ENCODE measurements at places on chromosomes 3 and 15.
A peak's percentile ranks its signal among the peaks of the same experiment; 100 is the strongest.

DNA sequence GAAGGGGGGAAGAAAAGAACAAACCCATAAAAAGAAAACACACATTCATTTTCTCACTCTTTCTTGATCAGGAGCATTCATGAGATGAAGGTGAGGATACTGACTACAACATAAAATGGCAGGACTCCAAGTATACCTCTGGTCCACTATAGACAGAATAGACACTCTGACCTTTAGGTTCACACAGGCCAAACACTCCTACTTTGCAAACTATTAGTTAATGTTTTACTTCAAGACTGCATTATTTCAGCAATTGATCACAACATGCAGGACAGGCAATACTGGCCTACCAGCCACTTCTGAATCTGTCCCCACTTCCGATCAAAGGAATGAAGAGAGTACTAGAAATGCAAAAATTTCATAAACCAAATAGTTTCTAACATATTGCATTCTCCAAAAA lies 47.0 kb downstream of the LRRFIP2 start:
- no peak for DNase-seq

- DNase-seq: peak; percentile 50
Measured at GRCh38 chr3:9915254-9916141, 1.4 kb upstream of the IL17RC start.

GRCh38 chr15:67407786-67408185 lies 113.1 kb upstream of the C15orf61 start:
- no peak for DNase-seq

- no peak for DNase-seq
Measured at GRCh38 chr15:76393614-76394013, 57.0 kb downstream of the ISL2 start.

DNA sequence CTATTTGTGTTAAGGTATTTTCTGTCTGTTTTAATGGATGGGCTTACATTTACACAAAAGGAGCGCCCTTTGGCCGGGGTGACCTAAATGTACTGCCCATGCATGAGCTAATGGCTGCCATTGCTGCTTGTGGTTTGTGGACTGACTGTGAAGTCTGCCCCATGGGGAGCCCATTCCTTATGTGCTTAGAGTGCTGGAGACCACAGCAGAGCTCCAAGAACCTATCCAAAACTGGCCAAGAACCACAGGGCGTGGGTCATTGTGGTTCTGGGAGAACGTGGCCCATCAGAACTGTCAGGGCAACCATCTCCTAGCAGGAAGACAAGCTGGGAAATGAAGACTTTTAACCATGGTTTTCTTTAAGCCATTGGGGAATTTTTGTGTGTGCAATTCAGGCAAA lies 105.3 kb downstream of the CHDH start:
- no peak for DNase-seq

GRCh38 chr3:193229851-193230420 lies 11.1 kb upstream of the PLAAT1 start:
- no peak for DNase-seq

GRCh38 chr15:98715401-98715800 lies 67.1 kb downstream of the IGF1R start:
- no peak for DNase-seq

- DNase-seq: no peak
Measured at GRCh38 chr3:28186748-28187147, 54.7 kb upstream of the CMC1 start.

DNA sequence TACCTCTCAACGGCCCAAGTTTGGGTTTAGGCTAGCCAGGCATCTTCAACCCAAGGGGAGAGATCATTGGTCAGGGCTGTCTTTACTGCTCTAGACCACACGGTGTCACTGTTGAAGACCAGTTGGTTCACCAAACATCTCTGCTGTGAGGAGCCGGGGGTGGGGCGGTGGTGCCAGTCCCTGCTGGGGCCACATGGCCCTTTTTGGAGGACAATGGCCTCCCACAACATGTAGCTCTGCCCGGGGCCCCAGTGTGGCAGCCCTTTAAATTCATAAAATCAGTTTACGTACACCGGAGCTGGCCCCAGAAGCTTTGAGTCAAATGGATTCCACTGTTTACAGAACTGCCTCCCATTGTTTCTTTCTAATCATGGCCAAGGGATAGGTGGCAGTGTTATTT lies 19.1 kb upstream of the TM4SF18 start:
- peak; percentile 53 for DNase-seq

- no peak for DNase-seq
Measured at GRCh38 chr3:94294806-94295205, 231.9 kb downstream of the NSUN3 start.

DNA sequence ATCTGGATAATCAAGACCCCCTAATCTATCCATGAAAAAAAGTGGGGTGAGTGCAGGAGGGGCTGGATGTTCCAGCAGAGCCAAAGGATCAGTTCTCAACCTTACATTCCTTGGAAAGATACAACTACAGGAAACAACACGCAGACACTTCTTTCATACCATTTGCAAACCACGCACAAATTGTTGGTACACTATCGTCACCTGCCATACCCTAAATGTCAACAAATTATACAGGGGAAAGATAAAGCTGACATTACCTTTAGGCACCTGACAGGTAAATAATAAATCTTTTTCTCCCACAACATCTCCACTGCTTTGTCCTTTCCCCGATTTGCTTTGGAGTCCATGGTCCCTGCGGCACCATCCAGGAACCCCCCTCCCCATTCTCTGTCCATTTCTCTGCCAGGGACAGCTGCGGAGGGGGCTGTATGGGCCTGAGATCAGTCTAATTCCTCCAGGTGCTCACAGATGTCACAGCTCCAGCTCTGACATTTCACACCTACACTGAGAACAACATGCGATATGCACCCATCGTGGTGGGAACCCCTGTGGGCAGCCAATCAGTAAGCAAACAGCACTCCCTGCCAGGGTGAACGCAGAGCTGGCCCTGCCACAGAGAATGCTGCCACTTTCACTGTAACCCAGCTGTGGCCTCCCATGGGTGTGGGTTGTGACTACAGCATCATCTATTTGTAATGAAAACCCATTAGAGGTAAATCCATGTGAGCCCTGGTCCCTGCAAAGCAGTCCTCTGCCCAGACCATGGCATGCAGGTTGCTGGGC lies 37.7 kb upstream of the BCL2L10 start:
- no peak for DNase-seq

DNA sequence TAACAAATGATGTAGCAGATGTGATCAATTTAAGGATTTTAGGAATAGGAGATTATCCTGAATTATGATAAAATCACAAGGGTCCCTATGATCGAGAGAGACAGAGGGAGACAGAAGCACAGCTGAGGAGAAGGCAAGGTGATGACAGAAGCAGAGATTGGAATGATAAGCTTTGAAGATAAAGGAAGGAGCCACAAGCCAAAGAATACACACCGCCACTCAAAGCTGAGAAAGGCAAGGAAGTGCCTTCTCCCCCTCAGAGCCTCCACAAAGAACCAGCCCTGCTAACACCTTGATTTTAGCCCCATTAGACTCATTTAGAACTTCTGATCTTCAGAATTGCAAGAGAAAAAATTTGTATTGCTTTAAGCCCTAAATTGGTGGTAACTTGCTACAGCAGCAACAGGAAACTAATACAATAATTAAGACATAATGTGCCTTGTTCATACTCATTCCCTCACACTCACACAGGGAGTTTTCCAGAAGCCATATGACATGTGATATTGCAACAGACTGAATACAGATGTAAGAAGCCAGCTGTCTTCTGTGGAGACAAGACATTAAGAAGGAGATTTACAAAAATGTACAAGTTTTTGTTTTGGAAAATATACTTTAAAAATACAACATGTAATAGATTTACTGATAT lies 38.2 kb downstream of the TRANK1 start:
- DNase-seq: no peak

DNA sequence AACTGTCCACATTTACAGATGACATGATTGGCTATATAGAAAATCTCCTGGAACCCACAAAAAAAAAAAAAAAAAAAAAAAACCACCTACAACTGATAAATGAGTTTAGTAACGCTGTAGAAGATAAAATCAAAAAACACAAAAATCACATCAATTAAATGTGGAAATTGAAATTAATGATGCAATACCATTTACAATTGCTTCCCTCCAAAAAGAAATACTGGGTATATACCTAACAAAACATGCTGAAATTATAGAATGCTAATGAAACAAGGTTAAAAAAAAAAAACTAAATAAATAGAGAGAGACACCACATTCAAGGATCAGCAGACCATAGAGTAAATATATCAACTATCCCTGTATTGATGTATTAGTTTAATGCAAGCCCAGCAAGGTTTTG lies 215.7 kb downstream of the ULK4 start:
- DNase-seq: no peak

DNA sequence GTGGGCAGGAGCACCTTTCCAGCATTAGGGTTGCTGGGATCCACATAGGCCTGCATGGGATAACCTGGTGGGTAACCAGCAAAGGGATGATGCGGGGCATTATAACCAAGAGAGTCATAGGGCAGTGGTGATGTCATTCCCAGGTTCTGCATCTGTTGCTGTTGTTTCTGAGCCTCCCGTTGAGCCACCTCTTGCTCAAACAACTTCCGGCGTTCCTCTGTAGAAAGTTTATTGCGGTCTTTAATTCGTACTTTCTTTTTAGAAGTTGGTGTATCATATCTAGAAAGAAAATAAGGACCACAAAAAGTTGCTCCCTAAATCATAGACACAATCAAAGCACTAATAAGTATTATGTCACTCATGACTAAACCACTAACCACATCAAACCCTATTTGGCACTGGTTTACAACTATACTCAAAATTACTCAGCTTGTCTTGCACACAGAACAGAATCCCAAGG lies 77.8 kb downstream of the NBEAL2 start:
- peak; percentile 40 for DNase-seq

DNA sequence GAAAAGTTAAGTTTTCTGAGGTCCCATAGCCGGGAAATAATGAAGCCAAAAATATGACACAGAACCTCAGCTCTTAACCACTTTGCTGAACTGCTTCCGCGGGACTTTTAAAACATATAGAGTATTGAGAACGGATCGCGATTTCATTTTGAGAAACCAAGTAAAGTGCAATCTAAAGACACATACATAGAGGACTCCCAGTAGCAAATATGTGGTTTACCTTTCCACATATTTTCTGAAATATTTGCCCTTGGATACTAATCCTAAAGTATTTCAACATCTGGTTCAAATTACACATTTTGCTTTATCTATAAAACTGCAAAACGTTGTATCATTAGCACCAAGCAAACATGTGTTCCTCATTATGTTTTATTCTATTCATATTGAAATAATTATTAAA lies 776.5 kb downstream of the ROBO2 start:
- no peak for DNase-seq

- DNase-seq: no peak
Measured at GRCh38 chr3:45306406-45307008, 80.4 kb upstream of the TMEM158 start.

- DNase-seq: no peak
Measured at GRCh38 chr3:167750272-167750971, 14.9 kb downstream of the SERPINI1 start.

GRCh38 chr3:177234121-177234520 lies 36.8 kb upstream of the TBL1XR1 start:
- no peak for DNase-seq

- DNase-seq: no peak
Measured at GRCh38 chr15:47506329-47507100, 210.8 kb upstream of the SEMA6D start.

DNA sequence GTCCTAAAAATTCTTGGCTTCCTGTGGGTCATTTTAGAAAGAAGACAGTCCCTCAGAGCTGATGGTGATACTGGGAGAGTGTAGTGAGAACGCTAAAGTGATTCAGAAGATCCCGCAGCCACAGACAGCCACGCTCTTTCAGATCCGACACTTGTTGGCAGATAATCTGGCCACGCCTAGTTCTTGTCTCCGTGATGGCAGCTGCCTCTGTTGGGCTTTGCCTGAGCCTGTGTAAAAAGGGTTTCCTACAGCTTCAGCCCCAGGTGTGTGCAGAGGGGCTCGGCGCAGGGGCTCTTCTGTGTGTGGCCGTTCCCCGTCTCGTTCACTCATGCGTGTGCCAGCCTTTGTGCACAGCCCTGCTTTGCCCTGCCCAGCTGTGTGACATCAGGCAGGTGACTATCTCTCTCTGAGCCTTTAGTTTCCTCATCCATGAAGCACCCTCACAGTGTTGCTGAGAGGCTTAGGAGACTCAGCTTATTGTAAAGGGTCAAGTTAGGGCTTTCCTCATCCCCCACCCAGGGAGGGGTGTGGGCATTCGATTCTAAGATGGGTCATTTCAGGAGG lies 6.3 kb downstream of the IRAK2 start:
- no peak for DNase-seq

GRCh38 chr3:64129581-64129980 lies 95.7 kb downstream of the PRICKLE2 start:
- DNase-seq: no peak
